Skin of body (tissue), 3 donors: ENCODE measurements at places on chromosomes 2 and 18.

DNA sequence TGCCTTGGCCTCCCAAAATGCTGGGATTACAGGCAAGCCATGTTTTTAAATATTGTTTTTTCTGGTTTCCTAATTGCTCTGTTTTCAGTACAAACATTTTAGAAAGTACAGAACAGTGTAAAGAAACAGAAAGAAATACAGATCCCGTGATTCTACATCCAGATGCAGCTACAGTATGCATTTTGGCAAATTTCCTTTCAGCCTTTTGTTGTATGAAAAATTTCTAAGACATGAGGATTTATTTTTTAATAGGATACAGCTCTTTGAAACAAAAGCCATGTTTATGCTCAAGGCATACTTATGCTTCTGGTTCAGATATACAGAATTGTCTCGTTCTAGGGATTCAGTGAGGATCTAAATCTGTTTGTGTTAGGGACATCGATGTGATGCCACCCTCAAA is 109.5 kb downstream of the MAP2 start:
- peak; percentile 53 for DNase-seq

DNA sequence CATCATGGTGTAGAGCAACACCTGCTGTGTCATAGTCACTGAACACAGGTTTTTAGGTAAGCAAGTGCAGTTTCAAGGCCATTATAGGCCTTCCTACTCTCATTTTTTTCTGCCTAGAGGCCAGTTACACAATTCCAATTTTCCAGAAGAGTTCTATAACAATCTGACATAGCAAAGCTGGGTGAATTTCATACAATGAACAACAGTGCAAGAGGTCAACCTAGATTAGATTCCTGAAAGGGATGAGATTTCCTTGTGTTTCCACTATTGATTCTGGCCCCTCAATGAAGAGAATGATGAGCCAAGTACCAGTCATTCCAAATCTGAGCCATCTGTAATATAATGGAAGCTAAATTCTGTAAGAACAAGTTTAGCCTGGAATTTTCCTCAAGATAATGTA is 15.3 kb upstream of the CD28 start:
- no peak for DNase-seq

DNA sequence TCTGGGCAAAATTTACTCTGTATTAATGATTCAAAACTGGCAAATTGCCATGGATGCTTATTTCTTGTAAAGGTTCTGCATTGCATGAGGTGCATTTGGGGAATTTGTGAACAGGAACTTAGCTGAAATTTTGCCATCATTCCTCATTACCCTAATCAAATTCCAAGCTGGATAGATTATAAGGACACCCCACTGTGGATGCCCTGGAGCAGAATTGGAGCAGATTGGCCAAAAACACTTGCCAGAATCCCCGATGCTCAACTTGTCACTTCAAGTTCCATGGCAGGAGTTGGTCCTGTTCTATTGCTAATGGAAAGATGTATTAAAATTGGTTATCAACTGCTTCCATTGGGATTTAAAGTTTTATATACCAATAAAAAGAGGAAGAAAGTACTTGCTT is 237.9 kb downstream of the CCDC102B start:
- no peak for DNase-seq

- DNase-seq, result no peak
Observed at GRCh38 chr18:76434452-76434851, 60.6 kb downstream of the ZNF516 start.

- DNase-seq, result no peak
Observed at GRCh38 chr2:84939426-84940087, 31.4 kb upstream of the KCMF1 start.

DNA sequence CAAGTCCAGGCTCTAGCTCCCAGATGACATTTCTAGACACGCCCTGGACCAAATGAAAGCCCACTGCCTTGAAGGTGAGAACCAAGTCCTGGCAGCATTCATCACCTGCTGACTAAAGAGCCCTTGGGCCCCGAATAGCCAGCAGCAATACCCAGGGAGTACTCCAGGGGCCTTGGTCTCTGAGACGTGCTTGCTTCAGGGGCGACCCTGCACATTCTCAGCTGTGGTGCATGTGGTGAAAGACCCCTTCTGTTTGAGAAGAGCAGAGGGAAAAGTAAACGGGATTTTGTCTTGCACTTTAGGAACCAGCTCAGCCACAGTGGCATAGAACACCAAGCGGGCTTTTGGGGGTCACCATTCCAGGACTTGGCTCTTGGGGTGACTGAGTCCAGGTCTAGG is 260.5 kb upstream of the MYT1L start:
- no peak for DNase-seq

GRCh38 chr18:48656582-48656981 is 117.8 kb downstream of the CTIF start:
- no peak for DNase-seq

GRCh38 chr18:28831476-28831875 is 654.5 kb upstream of the CDH2 start:
- DNase-seq, result no peak

DNA sequence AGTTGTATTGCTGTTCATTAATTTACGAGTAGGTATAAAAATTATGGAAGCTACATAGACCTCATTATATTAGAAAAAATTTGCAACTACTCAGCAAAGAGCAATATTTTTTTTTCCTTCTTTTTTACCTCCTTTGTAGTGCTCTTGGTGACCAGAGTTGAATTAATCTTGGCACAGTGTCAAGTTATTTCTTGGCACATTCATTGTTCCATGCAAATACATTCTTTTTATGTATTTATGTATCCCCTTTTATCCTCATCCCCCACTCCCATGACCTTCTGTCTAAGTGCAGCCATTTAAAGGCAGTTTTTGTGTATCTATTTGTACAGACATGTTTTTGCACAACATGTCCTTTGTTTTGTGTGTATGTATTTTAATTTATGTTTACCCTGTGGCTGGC is 224.5 kb downstream of the CCDC102B start:
- no peak for DNase-seq

DNA sequence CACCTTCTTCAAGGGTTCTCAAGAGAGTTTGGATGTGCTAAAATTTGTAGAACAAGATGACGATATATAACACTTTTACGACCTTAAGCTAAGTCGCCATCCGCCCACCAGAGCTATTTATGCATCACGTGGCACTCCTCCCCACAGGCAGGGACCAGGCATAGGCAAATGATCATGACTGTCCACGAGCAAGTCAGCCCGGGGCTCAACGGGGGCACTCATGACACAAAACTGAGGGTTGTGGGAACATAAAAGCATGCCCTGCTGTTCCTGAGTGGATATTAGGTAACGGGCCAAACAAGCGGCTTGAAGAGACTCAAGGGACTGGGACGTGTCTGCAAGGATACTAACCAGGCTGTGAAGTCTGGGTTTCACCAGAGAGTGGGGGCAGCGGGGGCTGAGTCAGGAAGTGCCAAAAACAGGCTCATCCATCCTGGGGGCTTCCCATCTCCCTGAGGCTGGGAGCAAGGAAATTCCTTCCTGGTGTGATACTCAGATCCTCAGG is 58.1 kb downstream of the FAM178B start:
- peak; percentile 30 for DNase-seq
